A549 treated with AZD2906 at 1 μM for 4 hours (cell line): ENCODE measurements at places on chromosomes 7 and 10. TPM values are rescaled to one million over a fixed set of nuclear protein-coding genes. Genes with fewer than 3 reads are reported as not detected.

Gene PGAM2
- total RNA-seq: not detected in 5 replicates

Gene SFMBT2
- 5.9 to 7.6 TPM (median 7.0 TPM) in 5 replicates for total RNA-seq

Gene RTKN2
- total RNA-seq: 0.75 to 1.0 TPM (median 0.85 TPM) in 5 replicates

Gene LOXL4
- 1.4 to 1.6 TPM (median 1.5 TPM) in 5 replicates for total RNA-seq

Gene ABCB8
- 36.9 to 51.7 TPM (median 49.2 TPM) in 5 replicates for total RNA-seq

Gene SPDYE2B
- total RNA-seq: not detected in 5 replicates

Gene FAM237B
- total RNA-seq: 0.02 to 0.10 TPM (median 0.05 TPM) in 5 replicates

Gene ASB10
- not detected in 5 replicates for total RNA-seq

Gene NRP1
- total RNA-seq: 57.8 to 91.2 TPM (median 62.6 TPM) in 5 replicates

Gene MMD2
- total RNA-seq: not detected in 5 replicates

Gene SFRP5
- 2.5 to 3.7 TPM (median 3.2 TPM) in 5 replicates for total RNA-seq

Gene OR2A2
- not detected in 5 replicates for total RNA-seq

Gene LRRTM3
- total RNA-seq: not detected in 5 replicates

Gene PRKAR1B
- total RNA-seq: 29.1 to 35.7 TPM (median 33.7 TPM) in 5 replicates

Gene PON1
- 0.52 to 1.6 TPM (median 0.97 TPM) in 5 replicates for total RNA-seq

Gene H2AZ2
- total RNA-seq: 206 to 263 TPM (median 253 TPM) in 5 replicates

Gene NUTM2E
- 0.34 to 0.51 TPM (median 0.43 TPM) in 5 replicates for total RNA-seq

Gene HOXA9
- 0.37 to 0.89 TPM (median 0.53 TPM) in 5 replicates for total RNA-seq

Gene PHTF2
- total RNA-seq: 11.2 to 19.7 TPM (median 14.4 TPM) in 5 replicates

Gene PLEKHS1
- 0.02 to 0.06 TPM (median 0.03 TPM) in 4 of 5 replicates, not detected in the other for total RNA-seq

Gene OR2A5
- total RNA-seq: not detected in 5 replicates

Gene RRP12
- total RNA-seq: 50.8 to 65.1 TPM (median 52.0 TPM) in 5 replicates

Gene AKR1D1
- 0.03 to 0.09 TPM (median 0.05 TPM) in 3 of 5 replicates, not detected in the others for total RNA-seq

Gene AQP1
- total RNA-seq: 0.33 to 0.53 TPM (median 0.45 TPM) in 5 replicates

Gene FAM25G
- total RNA-seq: 0.73 to 1.2 TPM (median 0.90 TPM) in 4 of 5 replicates, not detected in the other

Gene CHRM2
- total RNA-seq: not detected in 5 replicates

Gene ZNF37A
- 4.2 to 6.1 TPM (median 4.9 TPM) in 5 replicates for total RNA-seq

Gene FAM25C
- 1.0 to 3.0 TPM in 2 of 5 replicates, not detected in the others for total RNA-seq
